AG04450 (cell line): ENCODE measurements at places on chromosomes 4 and X.

DNA sequence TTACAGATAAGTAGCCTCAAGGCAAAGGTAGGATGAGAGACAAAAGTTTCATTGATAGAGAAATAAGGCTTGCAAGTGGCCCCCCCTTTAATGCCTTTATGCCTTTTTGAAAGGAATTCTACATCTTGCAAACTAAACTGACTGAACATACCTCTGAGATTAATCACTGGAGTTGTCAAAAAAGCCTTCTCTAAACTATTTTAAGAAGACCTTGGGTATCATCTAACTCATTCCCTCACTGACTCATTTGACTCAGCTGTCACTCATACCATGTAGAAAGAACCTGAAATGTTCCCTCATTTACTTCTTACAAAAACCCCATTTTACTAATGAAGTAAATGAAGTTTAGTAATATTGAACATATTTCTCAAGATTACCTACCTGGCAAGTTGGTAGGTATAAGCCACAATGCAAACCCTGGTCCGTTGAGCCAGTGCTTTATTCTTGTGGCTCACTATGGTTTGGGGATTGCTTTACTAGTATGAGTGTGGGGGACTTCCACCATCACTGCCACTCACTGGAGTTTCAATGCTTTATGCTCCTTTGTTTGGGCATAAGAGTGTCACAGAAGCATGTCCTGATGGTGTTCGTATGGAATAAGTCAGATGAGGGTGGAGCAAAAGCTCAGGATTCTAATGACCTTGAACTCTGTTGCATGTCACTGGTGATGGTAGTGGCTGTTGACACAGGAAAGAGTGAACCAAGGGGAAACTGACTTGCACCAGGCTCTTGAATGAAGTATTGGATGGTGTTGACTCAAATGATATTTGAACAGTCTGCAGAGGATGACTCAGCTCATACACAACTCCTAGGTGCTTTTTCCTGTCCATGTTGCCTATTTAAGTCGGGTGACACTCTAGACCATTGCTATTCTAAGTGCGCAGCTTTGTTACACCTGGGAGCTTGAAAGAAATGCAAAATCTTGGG, 305.5 kb upstream of the EMCN start:
- DNase-seq = no peak

DNA sequence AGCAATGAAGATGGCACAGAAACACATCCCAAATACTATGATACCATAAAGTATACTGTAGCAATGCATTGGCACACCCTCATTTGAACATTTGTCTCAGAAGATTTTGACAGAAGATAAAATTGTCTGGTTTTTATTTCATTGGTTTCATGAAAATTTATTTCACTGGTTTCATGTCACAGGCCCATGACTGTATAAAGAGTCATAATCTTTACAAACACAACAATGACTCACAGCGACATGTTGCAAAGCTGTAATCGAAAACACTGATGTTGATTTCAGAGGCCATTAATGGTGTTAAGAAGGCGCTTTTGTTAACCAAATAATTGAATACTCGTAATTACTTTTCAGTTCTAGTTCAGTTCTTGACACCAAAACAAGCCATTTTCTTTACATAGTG, 8.1 kb upstream of the DTHD1 start:
- no peak for DNase-seq

- no peak for DNase-seq
These were observed 23.1 kb downstream of the MAGEA8 start for GRCh38 chrX:149903889-149904748.

DNA sequence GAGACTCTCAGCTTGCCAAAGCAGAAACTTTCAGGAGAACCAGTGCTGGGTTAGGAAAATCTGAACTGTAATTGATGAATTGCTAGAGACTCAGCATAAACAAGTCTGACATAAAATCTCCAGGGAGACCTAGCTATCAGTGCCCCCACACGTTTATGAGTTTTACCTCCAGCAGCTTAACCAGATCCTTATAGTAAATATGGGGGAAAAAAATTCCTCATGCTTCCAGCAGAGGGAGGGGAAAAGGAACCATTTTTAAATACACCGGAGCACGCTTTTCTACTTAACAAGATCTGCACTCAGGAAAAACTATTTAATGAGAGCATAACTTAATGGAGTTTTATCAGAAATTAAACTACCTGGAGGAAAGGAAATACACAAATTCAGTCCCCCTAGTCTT, 1040.7 kb upstream of the INTU start:
- no peak for DNase-seq

DNA sequence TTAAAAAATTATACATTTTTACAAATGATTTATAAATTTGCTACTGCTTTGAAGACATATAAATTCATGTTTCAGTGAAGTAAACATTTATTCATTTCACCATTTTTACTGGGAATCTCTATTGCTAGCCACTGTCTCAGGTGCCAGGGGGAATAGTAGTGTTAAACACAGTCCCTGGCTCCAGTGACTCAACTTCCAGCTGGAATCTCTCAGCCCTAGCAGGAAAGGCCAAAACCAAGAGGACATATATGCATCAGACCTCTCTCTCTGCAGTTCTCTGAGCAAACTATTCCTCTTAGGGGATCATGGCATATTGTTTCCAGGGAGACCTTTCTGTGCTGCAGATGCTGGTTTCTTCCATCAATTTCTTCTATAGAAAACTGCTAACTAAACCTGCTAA, 1009.0 kb upstream of the LCORL start:
- DNase-seq = no peak

- peak; percentile 20 for DNase-seq
These were observed 107.5 kb upstream of the RPL34 start for GRCh38 chr4:108512615-108513505.

- peak; percentile 39 for DNase-seq
These were observed 2214.5 kb upstream of the TENM3 start for GRCh38 chr4:180028682-180029081.

DNA sequence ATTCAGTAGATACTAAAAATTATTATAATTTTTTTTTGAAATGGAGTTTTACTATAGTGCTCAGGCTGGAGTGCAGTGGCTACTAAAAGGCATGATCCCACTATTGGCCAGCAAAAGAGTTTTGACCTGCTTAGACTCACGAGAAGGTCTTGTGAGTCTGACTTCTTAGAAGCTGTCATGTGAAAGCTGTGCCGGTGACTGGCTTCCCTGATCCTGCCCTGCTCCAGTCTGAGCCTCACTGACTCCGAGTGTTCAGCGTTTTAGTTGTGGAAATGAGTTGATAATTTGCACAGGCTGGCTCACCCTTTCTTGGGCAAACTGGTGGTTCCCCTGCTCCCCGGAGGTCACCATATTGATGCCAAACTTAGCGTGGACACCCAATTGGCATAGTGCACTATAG, 16.4 kb upstream of the CXCL8 start:
- DNase-seq = no peak
